ENCODE measurements at places on chromosomes 3 and 15. TPM values are rescaled to one million over a fixed set of nuclear protein-coding genes. Genes with fewer than 3 reads are reported as not detected.

DNA sequence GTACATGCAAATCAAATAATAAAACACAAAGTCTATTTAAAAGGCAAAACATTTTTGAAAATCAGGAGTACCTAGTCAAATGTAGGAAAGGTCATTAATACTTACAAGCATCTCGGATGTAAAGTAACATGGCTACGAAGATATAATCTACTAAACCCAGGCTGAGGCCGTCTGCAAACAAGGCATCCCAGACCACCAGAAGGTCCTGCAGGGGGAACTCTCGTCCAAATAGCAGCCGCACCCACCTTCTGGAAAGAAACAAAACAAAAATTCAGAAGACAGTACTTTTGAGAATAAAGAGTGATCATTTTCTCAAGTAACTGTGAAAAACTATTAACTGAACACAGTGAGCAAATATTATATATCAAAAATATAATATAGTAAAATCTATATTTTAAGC lies 423.1 kb downstream of the PLCL2 start:
- H3K4me1 ChIP-seq: no peaks in the 10 kb centered on the region
- H3K36me3 ChIP-seq: no peaks in the 10 kb centered on the region
- no peaks in the 10 kb centered on the region for H3K27me3 ChIP-seq
- no peak overlapping the region for H3K4me3 ChIP-seq
- no peak for DNase-seq
- H3K27ac ChIP-seq: no peak overlapping the region

DNA sequence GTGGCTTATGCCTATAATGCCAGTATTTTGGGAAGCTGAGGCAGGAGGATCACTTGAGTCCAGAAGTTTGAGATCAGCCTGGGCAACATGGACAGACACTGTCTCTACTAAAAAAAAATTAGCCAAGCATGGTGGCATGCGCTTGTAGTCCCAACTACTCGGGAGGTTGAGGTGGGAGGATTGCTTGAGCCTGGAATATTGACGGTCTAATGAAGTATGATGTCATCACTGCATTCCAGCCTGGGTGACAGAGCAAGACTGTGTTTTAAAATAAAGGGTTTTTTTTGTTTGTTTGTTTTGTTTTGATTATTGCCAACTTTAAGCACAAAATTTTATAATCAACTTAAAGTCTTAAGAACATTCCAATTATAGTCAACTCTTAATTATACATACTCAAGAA lies 6.8 kb downstream of the PLSCR1 start:
- H3K4me1 ChIP-seq: peaks cover 63% of the 10 kb centered on the region
- no peaks in the 10 kb centered on the region for H3K27me3 ChIP-seq

DNA sequence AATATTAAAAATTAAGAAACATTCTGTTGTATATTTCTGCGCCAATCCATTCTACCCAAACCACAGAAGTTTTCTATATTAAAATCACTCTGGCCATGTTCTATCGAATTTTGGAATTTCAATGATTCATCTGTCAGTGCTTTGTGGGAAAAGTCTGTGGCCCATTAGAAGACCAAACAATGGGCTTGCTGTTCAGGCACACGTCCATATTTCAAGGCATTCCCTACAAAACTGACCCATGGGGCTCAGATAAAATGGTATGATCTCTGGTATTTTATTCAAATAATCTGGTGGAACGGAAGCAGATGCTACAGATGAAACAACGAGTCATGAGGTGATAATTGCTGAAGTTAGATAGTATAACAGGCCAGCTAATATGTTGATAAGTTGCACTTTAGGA lies 12.4 kb downstream of the NPHP3 start:
- no peaks in the 10 kb centered on the region for H3K27me3 ChIP-seq
- H3K36me3 ChIP-seq: peaks cover 36% of the 10 kb centered on the region
- DNase-seq: no peak
- no peak overlapping the region for H3K27ac ChIP-seq
- H3K4me1 ChIP-seq: peaks cover 3% of the 10 kb centered on the region

- DNase-seq: peak; percentile 73
- H3K4me3 ChIP-seq: peak overlapping the region; percentile 36
- no peak overlapping the region for H3K27ac ChIP-seq
- H3K36me3 ChIP-seq: peaks cover 7% of the 10 kb centered on the region
- no peaks in the 10 kb centered on the region for H3K27me3 ChIP-seq
These were observed 19.8 kb downstream of the GNB5 start for GRCh38 chr15:52171386-52171785.

DNA sequence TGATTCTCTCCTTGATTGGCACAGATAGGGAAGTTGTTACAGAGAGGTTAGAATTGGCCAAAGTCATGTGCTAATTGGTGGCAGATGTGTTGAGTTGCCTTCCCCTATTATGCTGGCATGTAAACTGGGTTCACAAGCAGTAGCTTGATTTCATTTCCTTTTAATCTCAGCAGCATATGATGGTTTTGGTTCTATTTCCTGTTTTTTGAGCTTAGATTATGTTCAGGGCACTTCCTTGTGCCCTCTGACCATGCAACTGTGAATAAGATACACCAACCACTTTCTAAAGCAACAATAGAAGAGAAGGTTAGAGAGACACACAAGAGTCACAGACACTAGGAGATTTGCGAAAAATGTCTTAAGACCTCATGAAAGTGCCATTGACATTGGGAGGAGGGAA lies 16.5 kb downstream of the HPS3 start:
- H3K27me3 ChIP-seq: no peaks in the 10 kb centered on the region
- H3K4me1 ChIP-seq: peaks cover 7% of the 10 kb centered on the region
- H3K4me3 ChIP-seq: no peak overlapping the region
- no peak overlapping the region for H3K27ac ChIP-seq
- no peak for DNase-seq

- no peak overlapping the region for H3K27ac ChIP-seq
- H3K36me3 ChIP-seq: no peaks in the 10 kb centered on the region
These were observed 891.5 kb downstream of the ROBO2 start for GRCh38 chr3:77931255-77932009.

The PLSCR4 gene
- total RNA-seq: not detected

The GOLGA8H gene
- total RNA-seq: not detected

DNA sequence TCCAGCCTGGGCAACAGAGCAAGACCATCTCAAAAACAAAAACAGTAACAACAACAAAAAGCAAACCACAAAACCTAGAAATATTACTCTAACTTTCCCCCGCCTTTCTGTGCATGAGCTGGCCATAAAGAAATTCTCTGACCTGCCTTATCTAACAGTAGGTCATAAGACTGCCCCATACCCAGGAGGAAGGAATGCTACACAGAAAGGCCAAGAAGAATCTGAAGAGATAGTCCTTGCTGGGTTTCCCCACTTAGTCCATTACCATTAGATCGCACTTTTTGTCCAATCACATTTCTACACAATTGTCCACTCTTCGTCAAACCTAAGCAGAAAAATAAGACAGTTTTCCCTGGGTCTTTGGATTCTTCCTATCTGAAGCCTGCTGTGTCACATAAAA lies 23.5 kb downstream of the CIAO2A start:
- no peak for DNase-seq
- no peak overlapping the region for H3K4me3 ChIP-seq
- no peak overlapping the region for H3K27ac ChIP-seq
- peaks cover 7% of the 10 kb centered on the region for H3K4me1 ChIP-seq

DNA sequence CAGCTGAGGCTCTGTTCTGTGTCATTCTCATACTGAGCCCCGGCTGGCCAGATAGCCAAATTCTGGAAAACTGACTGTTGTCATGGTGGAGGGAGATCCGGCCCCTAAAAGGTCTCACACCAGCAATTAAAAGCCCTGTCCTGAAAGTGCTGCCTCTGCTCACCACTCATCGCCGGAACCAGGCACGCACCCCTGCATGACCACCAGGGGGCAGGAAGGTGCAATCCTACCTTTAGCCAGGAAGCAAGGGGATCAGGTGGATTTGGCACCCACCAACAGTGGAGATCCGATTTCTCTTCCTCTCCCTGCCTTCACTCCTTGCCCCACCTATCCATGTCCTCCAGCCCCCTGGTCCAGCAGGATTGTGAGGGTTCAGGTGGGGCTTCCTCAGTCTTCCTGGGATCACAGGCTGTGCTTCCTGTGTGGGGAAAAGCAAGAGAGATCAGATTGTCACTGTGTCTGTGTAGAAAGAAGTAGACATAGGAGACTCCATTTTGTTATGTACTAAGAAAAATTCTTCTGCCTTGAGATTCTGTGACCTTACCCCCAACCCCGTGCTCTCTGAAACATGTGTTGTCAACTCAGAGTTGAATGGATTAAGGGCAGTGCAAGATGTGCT lies 16.1 kb upstream of the CACNA2D2 start:
- H3K4me3 ChIP-seq: no peak overlapping the region
- no peak overlapping the region for H3K27ac ChIP-seq
- peaks cover 6% of the 10 kb centered on the region for H3K4me1 ChIP-seq

Measured in activated CD4-positive, alpha-beta T cell treated with anti-CD3 and anti-CD28 coated beads, Interleukin-2, amount 10 ng/mL, durations not matched to agents 24 days and 14 days (primary cell).